Mesothelial cell of epicardium (in vitro differentiated cells): ENCODE measurements at places on chromosomes 7 and 10.

DNA sequence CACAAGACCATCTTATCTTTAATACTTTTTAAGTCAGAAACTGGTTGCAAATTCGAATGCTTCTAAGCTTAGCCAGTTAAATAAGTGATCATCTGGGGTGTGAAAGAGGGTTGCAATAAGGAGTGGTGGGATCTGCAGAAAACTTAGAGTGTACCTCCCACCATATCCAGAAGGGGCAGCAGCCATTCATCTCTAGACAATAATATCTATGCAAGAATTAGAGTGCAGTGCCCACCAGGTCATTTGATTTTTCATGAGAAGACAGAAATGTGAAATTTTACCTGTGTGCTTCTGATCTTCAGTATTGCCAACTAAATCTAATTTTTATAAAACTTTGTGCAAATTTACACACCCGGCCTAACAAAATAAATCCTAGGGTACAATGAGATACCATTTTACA, 127.2 kb upstream of the SP4 start:
- no peak for DNase-seq

- no peak for DNase-seq
Measured at GRCh38 chr10:113015201-113015600, 65.2 kb downstream of the TCF7L2 start.

GRCh38 chr10:24556126-24556749, 167.4 kb downstream of the ARHGAP21 start:
- DNase-seq: no peak

- DNase-seq: no peak
Measured at GRCh38 chr7:67593794-67594193, 597.2 kb downstream of the TYW1 start.

DNA sequence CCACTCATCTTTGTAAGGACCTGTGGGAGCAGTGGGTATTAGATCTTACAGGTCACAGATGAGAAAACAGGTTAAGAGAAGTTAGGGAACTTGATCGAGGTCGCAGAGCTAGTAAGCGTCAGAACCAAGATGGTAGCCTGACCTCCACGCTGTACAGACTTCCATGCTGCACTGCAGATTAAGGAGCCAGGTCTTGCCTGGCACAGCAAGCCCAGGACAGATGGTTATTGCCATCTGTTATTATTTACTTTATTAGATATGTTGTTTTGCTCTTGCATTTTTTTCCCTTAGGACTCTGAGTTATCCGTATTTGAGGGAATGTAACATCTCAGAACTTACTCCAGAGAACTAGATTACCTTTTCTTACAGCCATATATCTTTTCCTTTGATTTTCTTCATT, 147.2 kb downstream of the NSUN6 start:
- no peak for DNase-seq

DNA sequence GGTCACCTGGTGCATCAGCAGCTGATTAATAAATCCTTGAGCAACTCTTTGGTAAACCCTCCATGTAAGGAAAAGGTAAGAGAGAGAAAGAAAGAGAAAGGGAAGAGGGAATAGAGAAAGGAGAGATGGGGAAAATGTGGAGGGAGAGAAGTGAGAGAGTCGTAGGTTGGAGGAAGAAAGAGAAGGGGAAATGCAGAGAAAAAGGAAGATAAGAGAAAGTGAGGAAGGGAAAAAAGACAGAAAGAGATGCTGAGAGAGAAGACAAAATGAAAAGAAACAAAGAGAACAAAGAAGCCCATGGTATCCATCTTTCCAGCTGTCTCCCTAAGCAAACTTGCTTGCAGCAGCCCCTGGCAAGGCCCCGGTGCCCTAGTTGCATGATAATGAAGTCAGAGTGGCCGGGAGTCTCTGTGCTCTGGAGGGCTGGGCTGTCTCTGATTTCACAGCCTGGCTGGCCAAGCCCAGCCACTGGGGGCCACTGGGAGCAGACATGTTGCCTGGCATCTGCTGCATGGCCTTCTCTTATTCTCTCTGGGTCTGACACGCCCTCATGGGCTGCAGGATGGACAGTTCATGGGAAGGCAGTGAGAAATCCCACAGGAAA, 48.4 kb downstream of the PRR15 start:
- no peak for DNase-seq

DNA sequence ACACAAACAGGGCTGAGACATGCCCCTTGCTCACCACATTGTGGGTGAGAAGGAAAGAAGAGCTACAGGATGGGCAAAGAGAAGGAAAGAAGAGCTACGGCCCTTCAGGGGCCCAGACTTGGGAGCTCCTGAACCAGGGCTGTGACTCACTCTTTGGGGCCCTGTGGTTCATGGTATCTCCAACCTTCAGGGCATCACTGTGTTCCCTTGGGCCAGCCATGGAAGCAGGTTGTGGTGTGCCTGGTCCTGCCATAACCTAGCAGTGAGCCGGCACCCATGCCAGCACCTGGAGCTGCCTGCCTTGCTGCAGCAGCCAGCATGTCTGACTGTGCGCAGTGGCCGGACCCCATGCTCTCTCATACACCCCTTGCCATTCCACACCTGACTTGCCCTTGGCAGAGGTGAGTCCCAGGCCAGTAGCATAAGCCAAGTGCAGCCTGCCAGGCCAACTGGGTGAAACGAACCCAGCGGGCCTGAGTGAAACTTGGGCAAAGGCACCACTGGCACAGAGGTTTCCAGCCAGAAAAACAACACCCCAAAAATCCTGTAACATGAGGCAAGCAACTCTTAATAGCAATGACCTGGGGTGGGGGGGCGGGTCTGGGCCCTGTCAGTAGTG, 89.0 kb upstream of the CACUL1 start:
- no peak for DNase-seq

- no peak for DNase-seq
Measured at GRCh38 chr7:74220229-74220628, 10.4 kb downstream of the LAT2 start.

DNA sequence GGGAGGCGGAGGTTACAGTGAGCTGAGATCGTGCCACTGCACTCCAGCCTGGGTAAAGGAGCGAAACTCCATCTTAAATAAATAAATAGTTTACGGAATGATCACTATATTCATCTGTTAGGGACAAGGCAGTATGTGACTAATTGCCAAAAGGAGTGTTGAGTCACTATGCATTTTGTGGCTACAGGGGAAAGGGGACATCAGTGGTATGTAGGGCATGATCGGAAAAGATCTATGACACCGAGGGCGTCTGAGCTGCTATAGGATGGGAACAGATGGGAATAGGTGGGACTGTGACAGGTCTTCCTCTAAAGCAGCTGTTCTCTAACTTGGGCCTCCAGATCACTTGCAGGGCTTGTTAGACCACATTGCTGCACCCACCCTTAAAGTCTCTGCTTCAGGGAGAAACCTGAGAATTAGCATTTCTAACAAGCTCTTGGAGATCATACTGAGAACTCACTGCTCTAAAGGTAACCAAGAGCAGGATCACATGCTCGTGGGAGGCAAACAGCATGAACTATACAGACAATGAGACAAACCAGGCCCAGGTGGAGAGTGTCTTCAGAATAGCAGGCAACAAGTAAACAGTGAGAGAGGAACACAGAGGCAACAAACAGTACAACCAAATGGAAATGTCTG, 65.1 kb upstream of the ITGA8 start:
- no peak for DNase-seq

- no peak for DNase-seq
Measured at GRCh38 chr7:17441557-17441956, 143.1 kb downstream of the AHR start.

GRCh38 chr7:50676740-50677637, 105.7 kb downstream of the GRB10 start:
- no peak for DNase-seq

GRCh38 chr7:127620406-127621233, 2.7 kb upstream of the PAX4 start:
- no peak for DNase-seq

DNA sequence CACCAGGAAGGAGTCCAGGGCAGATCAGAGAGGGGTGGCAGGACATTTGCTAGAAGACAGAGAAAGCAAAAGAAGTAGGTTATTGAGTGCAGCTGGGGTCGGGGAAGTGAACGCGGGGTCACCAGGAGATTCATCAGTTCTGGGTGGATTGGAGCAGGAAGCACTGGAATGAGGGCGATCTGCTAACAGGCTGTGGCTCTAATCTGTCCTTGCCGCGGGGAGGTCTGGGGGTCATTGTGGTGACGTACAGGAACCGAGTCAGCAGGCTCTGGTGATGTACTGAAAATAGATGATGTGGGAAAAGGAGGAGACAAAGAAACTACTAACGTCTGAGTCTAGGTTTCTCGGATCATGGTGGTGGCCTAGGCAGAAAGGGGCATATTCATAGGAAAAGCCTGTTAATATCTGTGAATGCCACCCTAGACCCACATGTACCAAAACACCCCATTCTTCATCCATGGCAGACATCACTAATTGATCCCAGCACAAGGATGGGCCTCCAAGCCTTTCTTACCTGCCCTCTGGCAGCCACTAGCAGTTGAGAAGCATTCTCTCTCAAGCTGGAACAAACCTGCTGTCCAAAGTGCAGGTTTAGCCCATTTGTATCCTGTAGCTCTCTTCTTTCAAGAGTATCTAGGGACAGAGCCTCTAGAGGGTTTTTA, 134.5 kb downstream of the C10orf105 start:
- no peak for DNase-seq

GRCh38 chr7:141227454-141227853, 153.6 kb downstream of the TMEM178B start:
- no peak for DNase-seq

GRCh38 chr10:110724116-110724921, 80.2 kb downstream of the RBM20 start:
- no peak for DNase-seq
